T47D (cell line): ENCODE measurements at places on chromosomes 2 and 18.

DNA sequence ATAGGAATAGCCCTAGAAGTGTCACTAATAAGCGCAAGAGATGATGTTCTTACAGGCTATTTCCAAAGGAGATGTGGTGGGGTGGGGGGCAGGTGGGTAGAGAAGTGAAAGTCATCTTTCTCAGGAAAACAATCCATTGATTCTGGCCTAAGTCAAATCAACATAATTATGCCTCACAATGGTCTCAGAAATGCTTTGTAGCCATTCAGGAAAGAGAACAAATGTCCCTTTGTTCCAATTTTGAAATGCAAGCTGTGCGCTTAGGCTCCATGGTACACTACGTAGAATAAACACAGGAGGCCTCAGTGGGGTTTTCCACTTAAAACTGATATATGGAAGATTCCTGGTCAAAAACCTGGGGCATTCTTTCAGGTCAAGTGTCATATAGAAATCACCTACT lies 529.9 kb upstream of the KLHL29 start:
- no peak for DNase-seq

GRCh38 chr2:238351315-238351714 lies 31.0 kb downstream of the TRAF3IP1 start:
- no peak for DNase-seq

- no peak for DNase-seq
These were observed 59.1 kb upstream of the PELI1 start for GRCh38 chr2:64203131-64203857.

DNA sequence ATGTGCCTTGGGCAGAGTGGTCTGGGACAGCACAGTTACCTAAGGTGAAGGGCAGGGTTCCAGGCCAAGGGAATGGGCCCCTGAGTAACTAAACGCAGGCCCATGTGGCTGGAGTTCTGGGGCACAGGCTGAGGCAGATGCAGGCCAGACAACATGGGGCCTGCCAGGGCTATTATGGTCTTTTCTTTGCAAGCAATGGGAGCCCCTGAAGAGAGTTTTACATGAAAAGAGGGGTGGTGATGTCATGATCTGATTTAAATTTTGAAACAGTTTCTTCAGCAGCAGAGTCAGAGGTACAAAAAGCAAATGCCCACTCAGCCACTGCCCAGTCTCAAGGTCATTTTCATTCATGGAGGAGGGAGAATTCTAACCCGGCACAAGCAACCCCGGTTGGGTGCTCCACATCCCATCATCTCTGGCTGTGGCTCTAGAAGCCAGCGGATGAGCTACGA lies 5.6 kb downstream of the CHST10 start:
- no peak for DNase-seq

DNA sequence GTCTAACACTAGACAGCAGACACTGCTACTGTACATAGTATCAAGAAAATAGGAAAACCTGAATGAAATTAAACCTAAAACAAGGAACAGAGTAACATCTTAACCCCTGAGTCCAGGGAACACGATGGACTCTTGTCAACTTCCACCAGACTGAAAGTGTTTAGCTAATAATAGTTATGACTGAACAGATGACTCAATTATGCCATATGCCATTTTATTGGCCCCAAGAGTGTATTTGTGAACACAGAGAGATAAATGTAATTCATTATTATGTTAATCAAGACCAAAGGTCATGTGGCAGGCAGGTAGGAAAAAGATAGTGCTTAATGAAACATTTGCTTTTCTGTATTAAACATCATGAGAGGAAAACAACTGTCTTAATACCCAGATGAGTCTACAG lies 58.0 kb downstream of the NYAP2 start:
- no peak for DNase-seq

DNA sequence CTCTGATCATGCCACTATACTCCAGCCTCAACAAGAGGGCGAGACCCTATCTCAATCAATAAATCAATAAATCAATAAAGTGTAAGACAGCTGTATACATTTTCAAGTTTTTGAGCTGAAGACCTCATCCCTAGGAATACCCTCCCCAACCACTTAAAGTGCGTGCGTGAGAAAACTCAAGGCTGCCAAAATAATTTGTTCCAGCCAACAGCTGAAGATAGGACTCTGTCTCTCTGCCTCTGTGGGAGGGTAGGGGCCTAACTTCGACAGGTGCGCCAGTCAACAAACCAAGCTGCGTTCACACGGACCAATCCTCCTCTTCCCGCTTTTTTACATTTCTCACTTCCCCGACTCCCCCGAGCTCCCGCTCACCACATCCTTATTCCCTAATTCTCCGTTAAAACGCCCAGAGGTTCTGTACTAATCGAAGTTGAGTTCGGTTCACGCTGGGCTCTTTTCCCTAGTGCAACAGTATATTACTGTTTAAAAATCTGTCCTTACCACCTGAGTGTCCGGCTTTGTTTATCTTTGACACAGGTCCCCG lies 618 bp downstream of the POLR2D start:
- no peak for DNase-seq

DNA sequence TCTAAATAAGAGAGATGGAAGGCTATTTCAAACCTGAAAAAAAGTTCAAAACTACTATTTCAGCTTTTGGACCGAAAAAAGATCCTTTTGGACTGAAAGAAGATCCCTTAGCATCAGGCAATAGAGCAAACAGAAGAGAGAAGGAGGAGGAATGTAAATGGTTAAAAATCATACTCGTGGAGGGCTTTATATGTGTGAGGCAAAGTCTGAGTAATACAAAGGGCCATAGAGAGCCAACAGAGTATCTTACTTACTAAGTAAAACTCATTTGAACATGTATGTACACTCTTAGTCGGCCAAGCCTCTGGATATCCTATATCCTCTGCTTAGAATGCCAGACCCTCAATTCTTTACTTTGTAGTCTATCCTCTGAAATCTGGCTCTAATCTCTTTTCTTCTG lies 55.7 kb downstream of the ITSN2 start:
- no peak for DNase-seq

GRCh38 chr18:48786455-48787202 lies 164.1 kb downstream of the SMAD7 start:
- no peak for DNase-seq

GRCh38 chr2:96320728-96321622 lies 4.1 kb upstream of the ITPRIPL1 start:
- DNase-seq: no peak

GRCh38 chr2:121400201-121400600 lies 115.2 kb upstream of the TFCP2L1 start:
- no peak for DNase-seq
